Transverse colon (tissue), 4 donors: ENCODE measurements at places on chromosomes 5 and 9. TPM values are rescaled to one million over a fixed set of nuclear protein-coding genes. Genes with fewer than 3 reads are reported as not detected.

Gene SHB
- 29.9 TPM for total RNA-seq

- H3K4me1 ChIP-seq: peaks cover 6% of the 10 kb centered on the region
- no peaks in the 10 kb centered on the region for H3K27me3 ChIP-seq
- DNase-seq: no peak
- no peak overlapping the region for H3K27ac ChIP-seq
- H3K4me3 ChIP-seq: no peak overlapping the region
Measured at GRCh38 chr9:35679766-35680330, 6.1 kb downstream of the CA9 start.

DNA sequence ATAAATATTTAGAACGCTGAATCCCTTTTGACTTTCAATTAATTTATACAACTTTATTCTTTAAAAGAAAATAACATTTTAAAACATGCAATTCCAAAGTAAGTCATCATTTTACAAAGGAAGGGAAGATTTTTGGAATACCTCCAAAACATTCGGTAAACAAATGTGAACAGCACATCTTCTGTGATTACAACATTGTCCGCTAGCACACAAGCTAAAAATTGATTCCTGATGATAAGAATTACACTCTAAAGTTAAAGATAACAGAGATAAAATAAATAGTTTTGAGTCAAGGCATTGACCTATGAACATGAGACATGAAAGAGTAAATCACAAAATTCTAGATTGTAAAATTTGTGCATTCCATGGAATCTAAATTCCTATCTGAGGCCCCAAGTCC, 56.2 kb upstream of the TRAF1 start:
- no peak overlapping the region for H3K4me3 ChIP-seq
- H3K4me1 ChIP-seq: no peaks in the 10 kb centered on the region
- H3K27ac ChIP-seq: no peak overlapping the region
- no peaks in the 10 kb centered on the region for H3K36me3 ChIP-seq

DNA sequence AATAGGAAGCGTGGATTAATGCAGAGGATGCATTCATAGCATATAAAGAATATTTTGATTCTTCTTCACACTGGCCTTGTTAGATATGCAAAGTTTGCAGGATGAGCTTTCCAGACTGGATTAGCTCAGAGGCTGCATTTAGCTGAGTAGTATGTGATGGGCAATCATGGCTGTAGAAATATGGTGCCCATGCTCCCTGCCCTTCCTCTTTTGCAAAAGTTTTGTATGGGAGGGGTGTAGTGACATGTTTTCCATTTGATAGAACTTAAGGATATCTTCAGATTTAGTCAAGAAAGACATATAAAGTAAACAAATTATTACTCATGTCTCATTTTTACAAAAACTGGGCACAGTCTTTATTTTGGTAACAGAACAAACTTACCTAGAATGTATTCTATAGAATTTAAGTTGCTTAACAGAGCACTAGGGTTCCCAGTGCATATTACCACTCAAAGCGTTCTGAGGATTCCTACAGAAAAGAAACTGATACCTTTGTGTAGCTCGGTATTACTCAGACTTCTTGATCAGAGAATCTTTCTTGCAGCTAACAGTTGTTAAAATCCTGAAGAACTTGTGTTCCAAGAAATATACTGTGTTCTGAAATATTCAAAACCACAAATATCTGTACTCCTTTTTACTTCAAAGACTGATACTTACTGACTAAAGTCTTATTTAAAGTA, 9.8 kb downstream of the GTF3C4 start:
- no peak overlapping the region for H3K27ac ChIP-seq
- H3K4me3 ChIP-seq: no peak overlapping the region
- H3K36me3 ChIP-seq: peaks cover 34% of the 10 kb centered on the region
- H3K4me1 ChIP-seq: no peaks in the 10 kb centered on the region
- no peaks in the 10 kb centered on the region for H3K27me3 ChIP-seq
